ENCODE measurements at places on chromosomes 2 and 18. TPM values are rescaled to one million over a fixed set of nuclear protein-coding genes. Genes with fewer than 3 reads are reported as not detected.

DNA sequence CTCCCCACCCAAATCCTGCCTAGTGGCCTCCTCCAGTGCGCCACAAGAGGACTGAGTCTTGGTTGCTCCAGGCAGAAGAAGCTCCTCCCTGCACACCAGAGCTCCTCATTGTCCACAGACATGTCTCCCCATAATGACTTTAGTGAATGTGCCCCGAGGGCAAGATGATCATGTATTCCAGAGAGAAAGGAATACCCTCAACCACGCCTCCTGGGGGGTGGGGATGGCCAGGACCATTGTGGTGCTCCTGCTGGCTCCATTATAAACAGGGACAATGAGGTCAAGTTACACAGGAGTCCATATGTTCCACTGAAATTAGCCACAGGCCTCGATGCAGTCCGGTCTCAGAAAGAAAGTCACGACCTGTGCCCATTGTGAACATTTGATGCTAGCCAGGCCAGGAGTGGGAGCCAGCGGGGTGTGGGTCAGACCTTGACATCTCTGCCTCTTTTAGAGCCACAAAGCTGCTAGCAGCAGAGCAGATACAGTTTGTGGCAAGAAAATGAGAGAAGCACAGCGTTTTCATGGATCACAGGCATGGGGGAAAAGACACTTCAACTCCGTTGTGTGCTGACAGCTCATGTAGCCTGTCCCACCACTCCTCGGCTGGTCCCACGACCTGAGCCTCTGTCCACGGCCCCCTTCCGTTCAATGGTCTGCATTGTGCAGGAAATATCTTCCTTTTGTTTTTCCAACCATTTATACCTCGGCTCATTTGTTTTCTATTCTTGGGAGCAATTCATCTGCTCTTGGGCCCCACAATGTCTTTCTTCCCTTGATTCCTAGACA, 70.7 kb upstream of the FZD7 start:
- no peak for DNase-seq

GRCh38 chr2:123953846-123954245, 71.2 kb upstream of the CNTNAP5 start:
- no peak for DNase-seq

DNA sequence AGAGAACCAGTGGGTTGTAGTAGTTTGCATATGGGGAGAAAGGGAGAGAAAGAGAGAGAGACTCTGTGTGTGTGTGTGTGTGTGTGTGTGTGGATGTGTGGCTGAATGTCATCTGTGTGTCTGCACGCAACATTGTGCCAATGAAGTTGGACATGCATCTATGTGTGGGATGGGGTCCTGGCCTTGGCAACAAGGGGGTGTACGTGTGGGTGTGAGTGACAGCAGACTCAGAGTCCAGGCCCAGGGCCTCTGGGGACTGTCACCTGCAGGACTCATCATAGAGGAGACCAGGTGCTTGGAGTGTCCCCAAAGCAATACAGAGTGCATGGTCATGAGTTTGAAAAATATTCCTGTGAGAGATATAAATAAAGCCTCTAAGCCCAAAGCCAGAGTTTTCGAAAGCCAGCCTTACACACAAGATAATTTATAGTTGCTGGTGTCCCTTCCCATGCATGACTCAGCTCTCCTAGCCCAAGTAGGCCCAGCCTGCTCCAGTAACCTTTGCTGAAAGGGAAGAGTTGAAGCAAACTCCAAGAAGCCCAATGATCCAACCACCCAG, 59.9 kb downstream of the TNP1 start:
- DNase-seq = no peak

- DNase-seq = no peak
Observed at GRCh38 chr18:11392292-11392691, 217.1 kb upstream of the SLC35G4 start.

DNA sequence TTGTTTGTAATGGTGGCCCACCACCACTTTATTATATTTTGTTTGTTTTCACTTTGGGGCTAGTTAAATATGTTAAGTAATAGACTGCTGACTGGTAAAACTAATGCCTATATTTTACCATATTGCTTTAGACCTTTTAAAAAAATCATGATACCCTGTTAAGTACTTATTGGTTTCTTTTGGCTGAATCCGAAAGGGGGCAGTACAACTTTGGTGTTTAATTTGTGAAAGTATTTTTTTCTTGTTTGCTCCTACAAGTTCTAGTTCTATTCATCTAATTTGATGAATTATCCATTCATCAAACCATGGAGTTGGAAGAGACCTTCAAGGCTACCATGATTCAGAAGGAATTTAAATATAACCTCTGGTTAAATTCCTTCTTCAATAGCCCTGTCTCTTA, 147.0 kb downstream of the MBD5 start:
- no peak for DNase-seq

ANKRD29 gene
- total RNA-seq = not detected
